MG63 (cell line): ENCODE measurements at places on chromosomes 16 and 17.

- DNase-seq: no peak
Observed at GRCh38 chr16:81216114-81216513, 22.4 kb upstream of the BCO1 start.

GRCh38 chr17:57110579-57111325 lies 25.7 kb downstream of the AKAP1 start:
- no peak for DNase-seq

GRCh38 chr16:285146-286055 lies 2.4 kb downstream of the PDIA2 start:
- no peak for DNase-seq

DNA sequence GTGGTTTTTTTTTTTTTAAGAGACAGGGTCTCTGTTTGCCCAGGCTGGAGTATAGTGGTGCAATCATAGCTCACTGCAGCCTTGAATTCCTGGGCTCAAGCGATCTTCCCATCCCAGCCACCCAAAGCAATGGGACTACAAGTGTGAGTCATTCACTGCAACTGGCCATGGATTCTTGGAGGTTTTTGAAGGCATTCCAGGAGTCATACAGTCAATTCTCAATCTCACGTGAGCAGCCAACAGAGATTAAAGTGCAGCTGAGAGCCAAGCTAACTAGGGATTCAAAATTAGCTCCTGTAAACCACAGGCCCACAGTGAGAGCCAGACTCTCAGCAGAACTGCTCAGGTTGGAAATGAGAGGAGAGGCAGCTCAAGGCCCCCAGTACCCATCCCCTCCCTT lies 30.2 kb downstream of the XPO6 start:
- peak; percentile 85 for DNase-seq

- no peak for DNase-seq
Observed at GRCh38 chr16:31082368-31083045, 6.2 kb downstream of the PRSS53 start.

DNA sequence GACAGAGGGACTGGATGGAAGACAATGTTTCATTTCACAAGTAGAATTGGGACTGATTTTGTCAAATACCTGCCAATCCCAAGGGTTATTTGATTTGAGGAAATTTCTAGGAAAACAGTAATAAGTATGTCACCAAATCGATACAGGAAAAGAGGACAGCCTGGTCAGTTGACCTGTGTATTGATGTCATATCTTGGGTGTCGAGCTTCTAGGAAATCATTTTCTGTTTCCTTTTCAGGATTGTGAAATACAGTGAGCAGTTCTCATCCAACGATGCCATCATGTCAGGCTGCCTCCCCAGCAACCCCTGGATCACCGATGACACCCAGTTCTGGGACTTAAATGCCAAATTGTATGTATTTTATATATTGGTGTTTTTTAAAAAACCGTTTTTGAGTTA lies 56.1 kb downstream of the RGS9 start:
- DNase-seq: no peak

DNA sequence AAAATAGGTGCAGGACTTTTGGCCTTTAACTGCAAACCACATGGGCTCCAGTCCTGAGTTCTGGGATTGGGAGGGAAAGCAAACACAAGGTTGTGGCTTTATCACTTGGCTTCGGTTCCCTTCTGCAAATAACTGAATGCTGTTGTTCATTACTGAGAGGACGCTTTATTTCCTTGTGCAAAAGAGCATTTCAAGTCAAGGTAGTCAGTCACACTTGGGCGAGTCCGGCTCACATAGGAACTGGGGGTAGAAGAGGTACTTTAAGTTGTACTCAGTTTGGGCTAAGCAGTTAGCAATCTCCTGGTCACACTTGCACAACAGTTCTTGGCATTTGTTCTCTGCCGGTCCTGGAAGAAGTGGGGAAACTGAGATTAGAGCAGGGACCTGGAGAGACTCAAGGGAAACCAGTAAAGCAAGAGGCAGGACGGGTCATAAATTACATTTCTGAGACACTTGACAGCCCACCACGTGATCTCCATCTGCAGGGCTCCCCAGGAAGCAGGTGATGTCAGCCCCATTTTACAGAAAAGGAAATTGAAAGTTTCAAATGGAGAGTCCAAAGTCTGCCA lies 21.6 kb downstream of the PLA2G10 start:
- DNase-seq: no peak

DNA sequence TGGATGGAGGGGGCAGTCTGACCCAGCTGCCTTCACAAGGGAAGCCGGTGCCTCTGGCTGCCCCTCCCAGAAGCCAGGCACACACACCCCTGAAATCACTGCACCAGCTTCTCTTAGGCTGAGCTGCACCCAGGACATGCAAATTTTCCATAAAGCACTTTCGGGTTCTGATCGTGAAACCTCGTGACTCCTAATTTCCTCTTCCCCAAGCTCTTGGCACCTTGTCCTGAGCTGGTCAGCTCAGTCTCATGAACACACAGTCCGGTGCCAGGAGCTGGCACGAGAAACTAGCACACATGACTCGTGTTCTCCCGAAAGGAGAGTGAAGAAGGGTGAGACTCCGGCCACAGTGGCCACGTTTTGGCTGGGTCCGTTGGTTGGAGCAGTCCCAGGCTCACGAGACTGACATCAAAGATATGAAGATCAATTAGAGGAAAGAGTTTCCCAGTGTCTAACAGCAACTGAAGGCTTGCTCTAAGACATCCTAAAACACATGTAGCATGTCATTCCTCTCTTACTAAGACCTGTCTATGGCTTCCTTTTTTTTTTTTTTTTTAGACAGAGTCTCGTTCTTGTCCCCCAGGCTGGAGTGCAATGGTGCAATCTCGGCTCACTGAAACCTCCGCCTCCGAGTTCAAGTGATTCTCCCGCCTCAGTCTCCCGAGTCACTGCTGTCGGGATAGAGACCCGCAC lies 9.2 kb upstream of the ABR start:
- DNase-seq: peak; percentile 87

DNA sequence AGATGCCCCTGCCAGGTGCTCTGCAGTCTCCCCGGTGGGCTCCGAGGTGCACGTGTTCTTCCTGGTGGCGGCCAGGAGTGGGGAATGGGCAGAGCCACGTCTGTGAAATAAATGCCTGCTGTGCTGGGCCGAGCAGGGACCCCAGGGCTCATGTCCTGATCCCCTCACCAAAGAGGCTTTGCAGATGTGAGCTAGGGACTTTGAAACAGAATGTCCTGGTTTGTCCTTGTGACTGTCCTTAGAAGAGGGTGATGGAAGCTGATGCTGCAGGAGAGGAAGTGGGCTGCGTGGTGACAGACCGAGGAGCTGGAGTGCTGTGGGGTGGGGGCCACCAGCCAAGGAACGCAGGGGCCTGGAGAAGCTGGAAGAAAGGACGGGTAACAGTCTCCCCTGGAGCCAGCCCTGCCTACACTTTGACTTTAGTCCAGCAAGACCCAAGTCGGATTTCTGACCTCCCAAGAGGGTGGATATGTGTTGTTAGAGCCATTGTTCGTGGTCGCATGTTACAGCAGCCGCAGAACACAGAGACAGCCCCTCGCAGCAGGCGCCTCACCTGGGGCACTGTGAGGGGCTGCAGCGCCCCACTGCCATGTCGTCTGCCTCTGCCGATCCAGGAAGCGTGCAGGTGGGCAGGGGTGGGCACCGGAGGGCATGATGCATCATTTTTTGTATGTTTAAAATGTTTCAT lies 217.9 kb upstream of the CIBAR2 start:
- no peak for DNase-seq

DNA sequence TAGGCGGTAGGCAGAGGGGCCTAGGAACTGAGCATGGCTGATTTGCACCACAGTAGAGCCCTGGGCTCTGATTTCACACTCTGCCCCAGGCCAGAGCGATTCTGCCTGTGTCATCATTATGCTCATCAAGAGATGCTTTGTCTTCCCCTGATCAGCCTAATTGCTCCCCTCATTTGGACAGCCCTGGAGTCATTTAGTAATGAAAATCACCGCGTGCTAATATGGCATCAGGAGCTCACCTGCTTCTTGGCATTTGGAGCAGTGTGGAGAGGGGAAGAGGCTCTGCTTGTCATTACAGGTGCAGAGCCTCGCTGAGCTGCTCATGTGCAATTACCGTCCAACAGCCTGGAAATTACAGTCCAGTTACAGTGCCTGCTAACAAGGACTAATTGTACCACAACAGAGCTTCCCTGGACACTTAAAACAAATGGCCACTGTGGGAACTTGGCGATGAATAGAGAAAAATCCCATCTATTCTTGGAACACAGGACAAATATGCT lies 157.1 kb upstream of the WSCD1 start:
- DNase-seq: no peak

DNA sequence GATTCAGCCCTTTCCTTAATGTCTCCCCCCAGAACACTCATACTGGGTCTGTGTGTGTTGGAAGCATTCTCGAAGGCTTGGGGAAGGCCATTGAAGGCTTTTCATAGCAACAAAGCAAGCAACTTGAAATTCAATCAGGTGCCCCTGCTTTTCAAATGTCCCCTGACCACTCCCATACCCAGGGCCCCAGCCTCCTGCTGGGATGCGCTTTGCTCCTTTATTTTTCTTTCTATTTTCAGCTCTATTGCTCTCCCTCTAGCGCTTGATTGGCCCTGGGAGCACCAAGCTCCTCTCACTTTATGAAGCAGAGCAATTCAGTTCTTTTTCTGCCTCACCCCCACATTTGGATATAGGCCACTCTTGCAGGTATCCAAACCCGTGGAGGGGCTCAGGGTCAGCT lies 92.0 kb downstream of the WSCD1 start:
- DNase-seq: no peak

DNA sequence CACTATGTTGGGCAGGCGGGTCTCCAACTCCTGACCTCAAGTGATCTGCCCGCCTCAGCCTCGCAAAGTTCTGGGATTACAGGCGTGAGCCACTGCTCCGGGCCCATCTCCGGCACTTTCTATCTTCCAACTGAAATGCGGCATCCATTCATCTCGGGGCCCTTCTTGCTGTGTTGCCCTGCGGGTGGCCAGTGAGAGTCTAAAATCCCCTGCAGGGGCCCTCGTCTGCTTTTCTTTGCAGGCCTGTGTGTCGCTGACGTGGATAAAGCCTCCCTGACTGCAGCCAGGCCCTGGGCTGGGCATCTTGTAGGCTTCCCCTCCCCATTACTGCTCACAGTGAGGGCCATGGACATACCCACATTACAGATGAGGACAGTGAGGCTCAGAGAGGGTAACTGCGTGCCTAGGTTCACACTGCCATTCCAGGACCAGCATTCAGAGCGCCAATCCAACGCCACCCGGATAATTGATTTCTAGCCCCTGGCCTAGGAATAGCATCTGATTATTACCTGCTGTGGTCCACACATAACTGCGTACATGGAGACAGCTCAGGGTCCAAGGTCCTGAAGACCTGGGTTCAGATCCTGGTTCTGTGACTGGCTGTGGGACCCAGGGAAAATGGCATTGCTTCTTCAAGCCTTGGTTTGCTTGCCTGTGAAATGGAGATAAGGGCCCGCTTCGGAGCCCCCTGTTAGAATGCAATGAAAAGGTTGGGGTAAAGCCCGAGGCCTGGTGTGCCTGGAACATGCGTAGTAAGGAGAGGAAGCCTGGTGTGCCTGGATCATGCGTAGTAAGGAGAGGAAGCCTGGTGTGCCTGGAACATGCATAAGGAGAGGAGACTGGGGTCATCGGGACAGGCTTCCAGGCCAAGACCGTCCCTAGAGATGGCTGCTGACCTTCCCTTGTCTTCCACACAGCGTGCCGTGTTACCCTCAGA lies 25.0 kb downstream of the CRISPLD2 start:
- no peak for DNase-seq

DNA sequence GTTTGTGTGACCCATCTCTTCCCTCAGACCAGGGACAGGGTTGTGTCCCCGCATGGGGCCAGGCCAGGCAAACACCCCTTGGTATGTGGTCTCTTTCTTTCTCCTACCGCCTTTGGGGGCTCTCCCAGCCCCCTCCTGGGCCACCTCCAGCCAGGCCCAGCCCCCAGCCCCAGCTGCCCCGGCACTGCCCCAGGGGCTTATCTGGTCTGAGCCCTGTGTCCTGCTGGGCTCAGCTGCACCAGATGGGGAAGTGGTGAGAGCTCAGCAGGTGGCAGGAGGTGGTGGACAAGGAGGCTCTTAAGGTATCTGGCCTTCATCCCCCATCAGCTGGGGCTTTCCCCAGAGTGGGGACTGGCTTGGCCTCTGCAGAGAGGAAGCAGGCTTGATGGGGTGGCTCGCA lies 8.7 kb downstream of the ADAM11 start:
- DNase-seq: no peak

- DNase-seq: no peak
Observed at GRCh38 chr17:33028778-33029177, 37.1 kb downstream of the SPACA3 start.

- no peak for DNase-seq
Observed at GRCh38 chr17:48148029-48148770, 40.6 kb downstream of the SNX11 start.

GRCh38 chr17:15247891-15248529 lies 17.1 kb downstream of the PMP22 start:
- no peak for DNase-seq

DNA sequence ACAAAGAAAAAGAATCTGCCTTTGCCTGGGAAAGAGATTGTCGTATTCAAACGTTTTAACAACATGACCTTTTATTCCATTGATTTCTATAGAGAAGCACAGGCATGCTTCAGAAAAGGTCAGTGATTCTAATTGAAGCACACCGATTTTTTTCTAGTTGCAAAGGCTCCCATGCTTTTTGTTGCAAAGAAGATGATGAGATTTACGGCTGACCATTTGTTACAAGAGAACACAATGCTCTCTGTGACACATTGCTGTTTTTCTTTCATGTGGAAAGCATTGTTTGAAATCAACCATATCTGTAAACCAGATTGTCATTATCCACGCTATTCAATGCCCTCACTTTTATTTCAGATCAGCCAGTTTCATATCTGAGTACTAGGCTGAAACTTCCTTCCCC lies 99.8 kb downstream of the NLK start:
- DNase-seq: no peak

GRCh38 chr17:49218941-49219913 lies 8.7 kb downstream of the ABI3 start:
- DNase-seq: no peak

DNA sequence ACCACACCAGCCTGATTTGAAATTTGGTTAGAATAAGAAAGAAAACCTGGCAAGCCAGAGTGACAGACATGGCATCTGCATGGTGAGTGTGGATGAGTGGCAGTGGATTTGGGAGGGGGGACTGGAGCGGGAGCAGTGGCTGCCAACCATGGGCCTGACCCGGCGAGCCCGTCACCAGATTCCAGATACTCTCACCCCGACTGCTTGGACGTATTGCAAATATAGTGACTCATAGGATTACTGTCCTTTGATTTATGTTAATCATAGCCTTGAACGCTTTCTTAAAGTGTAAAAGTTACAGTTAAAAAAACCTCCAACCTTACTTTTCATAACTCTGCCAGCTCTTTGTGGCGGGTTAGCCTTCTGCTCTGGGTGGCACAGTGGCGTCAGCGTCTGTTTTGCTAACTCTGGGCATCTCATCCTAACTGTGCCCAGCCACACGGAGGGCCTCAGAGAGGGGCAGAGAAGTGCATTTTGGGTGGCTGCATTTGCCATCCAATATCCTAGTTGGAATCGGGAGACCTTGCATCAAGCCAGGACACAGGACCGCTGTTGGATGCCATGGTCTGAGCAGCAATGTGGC lies 26.8 kb upstream of the FOXK2 start:
- DNase-seq: peak; percentile 90
